ENCODE measurements at places on chromosomes 11 and 22. TPM values are rescaled to one million over a fixed set of nuclear protein-coding genes. Genes with fewer than 3 reads are reported as not detected.

Gene MCAM
- 793 TPM for total RNA-seq

DNA sequence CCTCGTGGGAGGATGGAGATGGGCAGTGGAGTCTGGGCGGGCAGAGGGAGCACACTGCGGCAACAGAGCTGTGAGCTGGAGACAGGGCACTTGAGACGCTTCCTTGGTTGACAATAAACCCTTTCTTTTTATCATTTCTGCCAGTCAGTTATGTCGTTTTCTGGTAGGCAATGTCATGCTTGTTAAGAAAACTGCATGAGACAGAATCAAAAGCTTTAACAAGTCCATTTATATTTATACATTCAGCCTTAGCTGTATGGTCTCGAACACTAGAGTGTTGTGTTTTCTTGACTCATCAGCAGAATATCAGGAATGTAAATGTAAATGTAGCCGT, 31.9 kb downstream of the PPFIA1 start:
- no peaks in the 10 kb centered on the region for H3K27me3 ChIP-seq
- no peak overlapping the region for H3K27ac ChIP-seq
- no peaks in the 10 kb centered on the region for H3K36me3 ChIP-seq

Gene RFPL1
- not detected for total RNA-seq

DNA sequence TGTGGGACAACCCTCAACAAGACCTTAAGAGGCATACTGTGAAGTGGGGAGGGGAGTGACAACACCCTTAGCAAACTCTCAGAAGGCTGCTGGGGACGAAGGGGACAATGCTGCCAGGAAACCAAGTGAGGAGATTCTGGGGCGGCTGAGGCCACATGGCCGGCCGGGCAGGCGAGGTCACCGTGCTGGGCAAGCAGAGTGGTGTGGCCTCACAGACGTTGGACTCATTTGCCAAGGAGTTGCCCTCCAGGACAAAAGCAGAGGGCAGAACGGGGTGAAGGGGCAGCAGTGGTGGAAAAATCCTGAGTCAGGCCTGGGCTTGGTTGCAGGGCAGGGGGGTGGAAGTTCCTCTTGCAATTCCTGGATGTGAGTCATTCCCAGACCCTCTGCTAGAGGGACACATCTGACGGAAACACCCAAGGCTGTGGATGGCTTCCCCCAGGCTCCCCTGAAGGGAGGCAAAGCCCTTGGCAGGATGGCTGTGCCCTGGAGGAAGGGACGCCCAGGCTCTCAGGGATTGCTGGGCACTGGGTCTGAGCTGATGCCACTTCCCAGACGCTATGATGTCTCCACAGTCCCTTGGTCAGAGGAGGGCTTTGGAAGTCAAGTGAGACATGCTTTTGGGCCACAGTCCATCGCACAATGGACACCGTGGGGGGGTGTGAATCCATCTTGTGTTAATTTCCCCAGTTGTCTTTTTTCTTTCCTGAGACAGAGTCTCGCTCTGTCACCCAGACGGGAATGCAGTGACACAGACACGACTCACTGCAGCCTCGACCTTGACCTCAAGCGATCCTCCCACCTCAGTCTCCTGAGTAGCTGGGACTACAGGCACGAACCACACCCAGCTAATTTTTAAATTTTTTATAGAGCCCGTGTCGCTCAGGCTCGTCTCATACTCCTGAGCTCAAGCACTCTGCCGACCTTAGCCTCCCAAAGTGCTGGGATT, 16.2 kb upstream of the SHANK3 start:
- peak overlapping the region; percentile 4 for H3K27ac ChIP-seq
- DNase-seq = no peak
- no peaks in the 10 kb centered on the region for H3K27me3 ChIP-seq
- H3K4me3 ChIP-seq = no peak overlapping the region
- no peaks in the 10 kb centered on the region for H3K36me3 ChIP-seq
- H3K4me1 ChIP-seq = no peaks in the 10 kb centered on the region

DNA sequence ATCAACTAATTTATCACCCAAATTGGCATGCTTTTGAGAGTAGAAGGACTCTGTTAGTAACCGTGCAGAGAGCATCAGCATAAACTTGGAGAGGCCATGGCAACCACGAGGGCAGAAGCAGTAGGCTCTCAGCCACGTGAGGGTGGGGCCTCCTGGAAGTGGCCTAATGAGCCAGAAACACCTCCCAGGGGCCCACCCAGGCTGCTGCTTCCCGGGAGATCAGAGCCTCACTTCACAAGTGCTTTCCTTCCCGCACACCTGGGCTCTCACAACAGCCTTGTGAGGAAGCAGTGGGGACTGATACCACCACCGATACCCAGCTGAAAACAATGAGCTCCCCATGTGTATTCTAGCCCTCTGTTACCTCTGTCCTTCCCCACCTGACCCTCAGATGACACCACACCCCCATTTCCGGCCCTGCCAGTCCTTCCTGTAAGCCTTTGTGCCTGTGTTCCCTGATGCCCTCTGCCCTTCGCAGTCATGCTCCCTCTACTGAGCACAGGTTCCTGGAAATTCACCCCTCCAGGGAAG, 17.0 kb downstream of the TRIM29 start:
- H3K36me3 ChIP-seq = no peaks in the 10 kb centered on the region
- H3K27me3 ChIP-seq = no peaks in the 10 kb centered on the region
- no peak for DNase-seq
- no peak overlapping the region for H3K4me3 ChIP-seq

GRCh38 chr22:45190202-45190872, 26.6 kb downstream of the NUP50 start:
- H3K36me3 ChIP-seq = no peaks in the 10 kb centered on the region
- no peak overlapping the region for H3K4me3 ChIP-seq
- no peak overlapping the region for H3K27ac ChIP-seq
- no peak for DNase-seq
- no peaks in the 10 kb centered on the region for H3K27me3 ChIP-seq
- no peaks in the 10 kb centered on the region for H3K4me1 ChIP-seq

- no peak overlapping the region for H3K4me3 ChIP-seq
- peaks cover 11% of the 10 kb centered on the region for H3K4me1 ChIP-seq
- no peak for DNase-seq
- H3K27me3 ChIP-seq = no peaks in the 10 kb centered on the region
Observed at GRCh38 chr11:66151273-66151672, 81.2 kb downstream of the PACS1 start.

DNA sequence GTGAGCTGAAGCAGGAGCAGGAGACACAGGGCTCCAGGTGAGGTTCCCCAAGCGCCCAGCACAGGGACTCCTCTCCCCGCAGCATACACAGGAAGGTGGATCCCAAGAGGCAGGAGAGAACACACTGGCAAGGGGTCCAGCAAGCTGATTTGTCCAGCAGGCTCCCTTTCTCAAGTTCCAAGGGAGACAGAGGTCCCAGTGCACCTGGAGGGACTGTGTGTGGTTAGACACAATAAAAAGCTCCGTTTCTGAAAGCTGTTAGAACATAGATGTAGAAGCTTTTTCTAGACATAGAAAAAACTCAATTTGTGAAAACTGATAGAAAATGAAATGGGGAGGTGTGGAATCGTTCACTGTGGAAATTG, 1.8 kb downstream of the CALCB start:
- peaks cover 35% of the 10 kb centered on the region for H3K27me3 ChIP-seq
- H3K4me3 ChIP-seq = no peak overlapping the region
- H3K36me3 ChIP-seq = no peaks in the 10 kb centered on the region

Gene OR6T1
- total RNA-seq = not detected

Gene CRYBB2
- not detected for total RNA-seq

Gene TRPM5
- total RNA-seq = not detected

GRCh38 chr11:63007920-63008319, 7.7 kb downstream of the SLC22A8 start:
- H3K36me3 ChIP-seq = no peaks in the 10 kb centered on the region
- no peaks in the 10 kb centered on the region for H3K4me1 ChIP-seq
- H3K27ac ChIP-seq = no peak overlapping the region
- no peak overlapping the region for H3K4me3 ChIP-seq

DNA sequence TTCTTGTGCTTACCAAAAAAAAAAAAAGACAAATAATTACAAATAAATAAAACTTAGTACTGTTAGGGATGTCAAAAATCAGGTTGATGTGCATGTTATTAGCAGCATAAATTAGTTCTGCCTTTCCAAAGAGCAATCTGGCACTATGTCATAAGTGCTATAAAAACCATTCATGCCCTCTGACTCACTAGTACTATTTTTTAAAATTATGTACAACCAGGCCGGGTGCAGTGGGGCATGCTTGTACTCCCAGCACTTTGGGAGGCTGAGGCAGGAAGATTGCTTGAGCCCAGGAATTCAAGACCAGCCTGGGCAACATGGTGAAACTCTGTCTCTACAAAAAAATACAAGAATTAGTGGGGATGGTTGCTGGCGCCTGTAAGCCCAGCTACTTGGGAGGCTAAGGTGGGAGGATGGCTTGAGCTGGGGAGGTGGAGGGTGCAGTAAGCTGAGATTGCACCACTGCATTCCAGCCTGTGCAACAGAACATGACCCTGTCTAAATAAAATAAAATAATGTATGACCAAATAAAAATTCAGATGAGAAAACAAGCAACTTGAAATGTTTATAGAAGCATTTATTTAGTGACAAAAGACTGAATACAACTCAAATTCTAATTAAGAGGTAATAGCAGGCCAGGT, 25.3 kb downstream of the UEVLD start:
- DNase-seq = no peak
- H3K27me3 ChIP-seq = no peaks in the 10 kb centered on the region
- no peak overlapping the region for H3K4me3 ChIP-seq
- H3K27ac ChIP-seq = no peak overlapping the region

Gene FAT3
- 2.7 TPM for total RNA-seq

GRCh38 chr22:27349456-27349855, 452.1 kb downstream of the MN1 start:
- no peak for DNase-seq
- peaks cover 6% of the 10 kb centered on the region for H3K27me3 ChIP-seq
- no peaks in the 10 kb centered on the region for H3K36me3 ChIP-seq
- no peaks in the 10 kb centered on the region for H3K4me1 ChIP-seq

DNA sequence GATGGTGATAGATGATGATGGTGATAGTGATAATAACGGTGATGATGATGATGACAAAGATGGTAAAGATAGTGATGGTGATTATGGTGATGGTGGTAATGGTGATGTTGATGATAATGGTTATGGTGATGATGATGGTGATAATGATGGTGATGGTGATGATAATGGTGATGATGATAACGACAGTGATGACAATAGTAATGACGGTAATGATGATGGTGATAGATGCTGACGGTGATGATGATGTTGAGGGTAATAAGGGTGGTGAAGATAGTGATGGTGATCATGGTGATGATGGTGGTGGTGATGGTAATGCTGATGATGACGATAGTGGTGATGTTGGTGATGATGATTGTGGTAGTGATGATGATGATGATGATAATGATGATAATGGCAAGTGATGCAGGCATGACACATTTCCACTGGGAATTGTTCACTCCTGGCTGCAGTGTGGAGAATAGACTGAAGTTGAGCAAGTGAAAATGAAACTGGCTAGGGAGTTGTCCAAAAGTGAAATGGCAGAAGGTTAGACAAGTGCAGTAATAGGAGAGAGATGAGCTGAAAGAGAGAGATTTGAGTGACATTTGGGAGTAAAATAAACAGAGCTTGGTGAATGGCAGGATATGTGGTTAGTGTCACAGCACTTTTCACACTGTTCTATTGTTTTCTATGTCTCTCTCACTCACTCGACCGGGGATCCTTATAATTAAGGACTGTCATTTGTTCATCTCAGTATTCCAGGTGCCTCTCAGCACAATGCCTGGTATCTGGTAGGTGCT, 992.5 kb downstream of the OPCML start:
- H3K27ac ChIP-seq = no peak overlapping the region
- H3K4me3 ChIP-seq = no peak overlapping the region
- no peaks in the 10 kb centered on the region for H3K36me3 ChIP-seq

- H3K27me3 ChIP-seq = no peaks in the 10 kb centered on the region
- H3K36me3 ChIP-seq = peaks cover 4% of the 10 kb centered on the region
- no peak for DNase-seq
- no peak overlapping the region for H3K4me3 ChIP-seq
- H3K27ac ChIP-seq = peak overlapping the region; percentile 43
Observed at GRCh38 chr22:40270031-40270430, 76.3 kb upstream of the ADSL start.

DNA sequence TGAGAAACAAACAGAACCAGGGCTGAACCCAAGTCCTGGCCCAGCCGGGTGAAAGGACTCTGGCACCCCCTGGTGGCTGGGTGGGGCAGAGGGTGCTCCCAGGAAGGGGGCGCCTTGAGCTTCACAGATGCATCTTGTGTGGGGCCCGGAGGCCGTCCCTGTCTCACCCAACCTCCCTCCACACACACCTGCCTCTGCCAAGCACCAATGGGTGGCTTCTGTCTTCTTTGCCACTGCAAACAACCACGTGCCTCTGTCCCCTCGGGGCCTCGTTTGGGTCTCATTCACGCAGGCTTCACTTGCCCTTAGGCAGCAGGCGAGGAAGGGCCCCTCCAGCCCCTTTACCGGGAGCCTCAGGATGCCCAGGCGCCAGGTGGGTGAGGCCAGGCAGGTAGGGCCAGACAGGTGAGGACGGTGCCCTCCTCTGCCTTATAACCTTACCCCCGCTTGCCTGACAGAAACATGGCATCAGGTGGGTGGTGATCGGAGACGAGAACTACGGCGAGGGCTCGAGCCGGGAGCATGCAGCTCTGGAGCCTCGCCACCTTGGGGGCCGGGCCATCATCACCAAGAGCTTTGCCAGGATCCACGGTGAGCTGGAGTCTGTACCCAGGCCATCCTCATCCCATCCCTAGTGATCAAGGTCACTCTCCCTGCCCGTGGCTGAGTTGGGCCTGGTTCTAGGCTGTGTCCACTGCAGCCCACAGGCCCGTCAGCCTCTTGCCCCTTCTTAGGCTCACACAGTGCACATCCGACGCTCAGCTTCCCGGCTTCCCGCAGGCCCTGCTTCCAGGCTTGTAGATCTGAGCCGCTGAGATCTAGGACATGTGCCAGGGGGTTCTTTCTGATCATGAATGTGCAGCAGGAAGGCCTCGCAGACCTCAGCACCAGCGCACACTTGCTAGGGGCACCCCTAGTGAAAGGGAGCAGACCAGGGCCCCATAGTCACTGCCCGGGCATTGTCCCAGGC, 17.2 kb downstream of the POLR3H start:
- no peak overlapping the region for H3K4me3 ChIP-seq
- H3K27ac ChIP-seq = peak overlapping the region; percentile 93
- no peaks in the 10 kb centered on the region for H3K27me3 ChIP-seq
- H3K4me1 ChIP-seq = peaks cover 45% of the 10 kb centered on the region
- H3K36me3 ChIP-seq = no peaks in the 10 kb centered on the region
- DNase-seq = no peak

DNA sequence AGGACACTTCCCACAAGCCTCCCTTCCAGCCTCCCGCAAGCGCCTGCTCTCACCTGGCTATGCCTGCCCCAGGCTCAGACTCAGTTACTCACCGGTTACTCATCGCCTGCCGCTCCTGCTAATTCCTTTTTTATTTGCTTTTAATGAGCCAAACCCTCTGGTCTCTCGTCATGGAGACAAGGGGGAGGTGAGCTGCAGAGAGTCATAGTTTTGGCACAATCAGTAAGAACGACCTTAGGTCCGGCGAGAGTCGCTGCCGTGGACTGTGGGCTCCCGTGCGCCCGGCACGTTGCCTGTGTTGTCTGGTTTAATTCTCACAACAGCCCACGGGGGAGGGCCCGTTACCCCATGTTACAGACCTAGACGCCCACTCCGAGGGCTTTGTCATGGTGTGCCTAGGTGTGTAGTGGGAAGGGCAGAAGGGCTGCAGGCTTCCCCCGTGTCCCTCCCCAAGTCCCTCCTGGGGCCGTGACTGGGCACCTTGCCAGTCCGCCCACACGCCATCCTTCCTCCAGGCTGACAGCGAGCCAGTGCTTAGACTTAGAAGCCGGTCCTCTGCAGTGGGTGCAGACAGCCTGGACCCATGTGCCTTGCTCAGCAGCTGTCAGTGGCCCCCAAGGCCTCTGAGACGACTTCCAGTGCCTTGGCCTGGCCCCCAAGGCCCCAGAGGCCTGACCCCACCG, 42.2 kb downstream of the WNT7B start:
- no peak for DNase-seq
- H3K4me3 ChIP-seq = no peak overlapping the region
- peaks cover 57% of the 10 kb centered on the region for H3K27me3 ChIP-seq
- no peak overlapping the region for H3K27ac ChIP-seq
- no peaks in the 10 kb centered on the region for H3K36me3 ChIP-seq

Gene CNIH2
- not detected for total RNA-seq
